Mammary microvascular endothelial cell (primary cell): ENCODE measurements at places on chromosomes 7 and 10. TPM values are rescaled to one million over a fixed set of nuclear protein-coding genes. Genes with fewer than 3 reads are reported as not detected.

USP6NL gene
- total RNA-seq = 12.9 and 13.4 TPM in 2 replicates

WDR86 gene
- total RNA-seq = not detected in 2 replicates

ZNF22 gene
- total RNA-seq = 30.7 and 34.7 TPM in 2 replicates

IKZF1 gene
- not detected in 2 replicates for total RNA-seq

SHH gene
- total RNA-seq = 0.20 and 0.33 TPM in 2 replicates

ARHGEF35 gene
- 0.69 and 0.73 TPM in 2 replicates for total RNA-seq

FRAT1 gene
- 1.1 and 1.9 TPM in 2 replicates for total RNA-seq

HOXA1 gene
- 2.3 and 3.0 TPM in 2 replicates for total RNA-seq

HMX3 gene
- 0.10 TPM in 1 of 2 replicates, not detected in the other for total RNA-seq

HSPA12A gene
- under 0.01 and 0.05 TPM in 2 replicates for total RNA-seq
